ENCODE measurements at places on chromosomes 1 and 21. TPM values are rescaled to one million over a fixed set of nuclear protein-coding genes. Genes with fewer than 3 reads are reported as not detected.

ADGRL4 gene
- 13.0 TPM for polyA plus RNA-seq

LCE1A gene
- not detected for polyA plus RNA-seq

ESPN gene
- polyA plus RNA-seq, result 3.1 TPM

BLACAT1 gene
- 4.1 TPM for polyA plus RNA-seq

FAM78B gene
- 0.91 TPM for polyA plus RNA-seq

HMGCS2 gene
- polyA plus RNA-seq, result 1.0 TPM

GPR161 gene
- polyA plus RNA-seq, result 26.7 TPM

OR2W3 gene
- polyA plus RNA-seq, result 0.24 TPM

DNA sequence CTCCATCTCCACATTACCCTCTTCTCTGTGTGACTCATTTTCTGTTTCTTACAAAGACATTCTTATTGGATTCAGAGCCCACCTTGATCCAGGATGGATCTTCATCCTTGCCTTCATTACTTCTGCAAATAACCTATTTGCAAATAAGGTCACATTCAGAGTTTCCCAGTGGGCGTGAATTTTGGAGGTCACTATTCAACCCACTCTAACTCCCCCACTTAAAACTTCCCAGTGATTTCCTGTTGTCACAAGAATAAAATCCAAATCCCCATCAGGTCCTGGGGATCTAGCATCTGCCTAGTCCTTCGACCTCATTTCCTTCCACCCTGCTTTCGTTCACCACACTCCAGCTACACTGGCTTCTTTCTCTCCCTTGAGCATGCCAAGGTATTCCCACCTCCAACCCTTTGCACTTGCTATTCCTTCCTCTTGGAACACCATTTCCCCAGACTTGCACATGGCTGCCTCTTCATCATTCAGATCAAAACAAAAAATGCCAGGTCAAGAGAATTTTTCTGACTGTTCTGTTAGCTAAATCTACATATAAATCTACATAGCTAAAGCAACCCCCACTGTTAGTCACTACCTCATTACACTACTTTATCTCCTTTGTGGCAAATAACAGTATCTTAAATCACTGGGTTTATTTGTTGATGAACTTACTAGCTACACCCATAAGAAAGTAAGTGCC, 187.2 kb downstream of the TOMM20 start:
- no peak for DNase-seq

- DNase-seq, result peak; percentile 89
Measured at GRCh38 chr1:23558140-23558871, 995 bp downstream of the ID3 start.

- no peak for DNase-seq
Measured at GRCh38 chr21:46375560-46376230, 51.7 kb downstream of the PCNT start.

GRCh38 chr1:2354511-2355372, 36.6 kb downstream of the MORN1 start:
- peak; percentile 65 for DNase-seq

DNA sequence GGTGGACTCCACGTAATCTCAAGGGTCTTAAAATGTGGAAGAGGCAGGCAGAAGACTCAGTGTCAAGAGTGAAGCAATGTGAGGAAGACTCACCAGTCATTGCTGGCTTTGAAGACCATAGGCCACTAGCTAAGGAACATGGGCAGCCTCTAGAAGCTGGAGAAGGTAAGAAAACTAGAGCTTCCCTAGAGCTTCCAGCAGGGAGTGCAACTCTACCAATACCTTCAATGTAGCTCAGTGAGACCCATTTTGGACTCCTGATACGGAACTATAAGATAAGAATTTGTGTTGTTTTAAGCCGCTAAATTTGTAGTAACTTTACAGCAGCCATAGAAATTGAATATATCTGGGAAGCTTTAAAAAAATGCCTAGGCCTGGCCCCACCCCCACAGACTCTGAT, 18.9 kb downstream of the METTL13 start:
- DNase-seq, result no peak

DNA sequence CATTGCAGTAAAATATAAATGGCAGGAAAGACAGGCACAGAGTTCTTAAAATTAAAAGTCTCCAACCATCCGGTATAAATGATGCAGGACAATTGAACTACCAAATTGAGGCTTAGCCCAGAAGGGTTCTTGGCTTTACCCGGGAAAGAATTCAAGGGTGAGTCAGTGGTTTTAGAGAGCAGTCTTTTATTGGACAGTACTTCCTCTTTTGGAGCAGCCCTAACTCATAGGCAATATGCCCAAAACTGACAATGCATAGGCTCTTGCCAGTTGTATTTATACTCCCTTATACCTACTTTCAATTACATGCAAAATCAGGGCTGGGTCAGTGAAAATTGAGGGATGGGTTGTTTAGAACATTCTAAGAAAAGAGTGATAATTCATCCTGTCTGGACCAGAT, 1628.9 kb upstream of the PRMT6 start:
- no peak for DNase-seq

DNA sequence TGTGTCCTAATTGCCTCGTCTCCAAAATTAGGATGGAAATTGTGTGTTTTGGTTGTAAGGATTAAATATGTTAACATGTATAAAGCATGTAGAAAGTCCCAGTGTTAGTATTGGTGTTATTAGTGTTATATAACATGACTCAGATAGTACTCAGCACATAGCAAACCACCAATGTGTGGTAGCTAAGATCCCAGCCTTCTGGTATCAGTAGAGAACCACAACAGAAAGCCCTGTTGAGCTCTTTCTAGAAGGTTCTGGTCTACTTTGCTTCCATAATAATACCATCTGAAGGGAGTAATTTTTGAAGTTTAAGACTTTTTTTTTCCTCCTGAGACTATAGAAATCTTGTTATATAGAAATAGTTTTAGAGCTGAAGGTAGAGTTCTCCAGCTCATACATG, 259.3 kb upstream of the SGIP1 start:
- no peak for DNase-seq

GRCh38 chr1:69120817-69121216, 446.9 kb upstream of the LRRC7 start:
- no peak for DNase-seq

DNA sequence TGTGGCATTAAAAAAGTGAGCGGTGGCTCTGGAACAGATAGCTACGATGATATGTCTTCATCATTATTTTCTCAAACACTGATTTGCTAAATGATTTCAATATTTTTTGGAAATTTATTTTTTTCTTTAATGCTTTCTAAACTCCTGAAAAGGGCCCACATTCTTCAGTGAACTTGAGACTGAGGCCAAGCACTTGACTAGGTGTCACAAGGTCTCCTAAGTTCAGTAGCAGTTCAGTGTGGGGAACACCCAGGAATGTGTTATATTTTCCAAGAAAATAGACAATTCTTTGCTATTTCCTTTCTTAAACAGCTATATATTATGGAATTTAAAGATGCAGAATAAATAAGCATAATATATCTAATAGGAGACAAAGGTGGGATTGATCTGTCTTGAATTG, 850.9 kb downstream of the USP25 start:
- no peak for DNase-seq

DNA sequence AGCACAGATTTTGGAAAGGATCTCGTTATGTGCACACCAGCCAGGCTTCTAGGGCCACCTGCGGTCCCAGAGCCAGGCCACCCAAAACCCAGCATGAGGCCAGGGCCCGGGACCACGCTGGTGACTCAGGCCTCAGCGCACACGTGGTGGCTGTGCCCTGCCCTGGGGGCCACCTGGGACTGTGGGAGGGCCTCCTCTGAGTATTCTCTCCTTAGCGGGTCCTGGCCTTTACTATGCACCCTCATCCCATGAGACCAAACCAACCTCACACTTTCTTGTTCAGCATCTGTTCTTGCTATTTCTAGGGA, 9.9 kb downstream of the WNT9A start:
- DNase-seq, result peak; percentile 44

GRCh38 chr1:194024659-194025058, 838.2 kb upstream of the B3GALT2 start:
- DNase-seq, result no peak

GRCh38 chr1:29090937-29091618, 32.6 kb downstream of the TMEM200B start:
- no peak for DNase-seq

DNA sequence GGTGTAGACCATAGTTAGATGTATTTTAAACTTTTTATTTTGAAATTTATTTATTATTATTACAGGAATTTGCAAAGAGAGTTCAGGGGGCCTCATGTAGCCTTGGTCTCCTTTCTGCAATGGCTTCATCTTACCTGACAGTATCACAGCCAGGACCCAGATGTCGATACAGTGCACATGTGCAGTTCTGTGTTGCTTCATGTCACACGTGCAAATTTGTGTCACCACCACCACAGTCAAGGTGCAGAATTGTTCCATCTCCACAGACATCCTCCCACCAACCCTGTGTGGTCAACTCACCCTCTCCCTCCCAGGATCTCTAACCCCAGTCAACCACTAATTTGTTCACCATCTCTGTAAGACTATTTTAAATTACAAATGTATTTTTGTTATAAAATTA, 184.5 kb downstream of the CAMTA1 start:
- no peak for DNase-seq

DNA sequence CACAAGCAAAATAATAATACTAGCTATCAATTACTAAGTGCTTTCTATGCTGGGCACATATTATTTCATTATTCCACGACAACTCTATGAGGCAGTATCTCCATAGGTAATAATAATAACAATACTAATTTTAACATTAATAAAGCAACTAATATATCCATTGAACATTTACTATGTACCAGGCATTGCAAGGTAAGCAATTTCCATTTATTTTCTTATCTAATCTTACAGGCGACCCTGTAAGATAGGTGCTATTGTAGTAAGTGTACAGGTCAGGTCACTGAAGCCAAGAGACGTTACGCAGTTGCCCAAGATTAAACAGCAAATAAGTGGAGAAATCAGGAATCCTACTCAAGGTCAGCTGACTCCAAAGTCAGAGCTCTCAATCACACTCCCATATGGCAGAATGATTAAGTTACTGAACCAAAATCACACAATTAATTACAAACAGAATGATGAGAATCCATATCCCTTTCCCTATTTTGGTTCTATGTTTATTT, 198.4 kb downstream of the SLC45A1 start:
- DNase-seq, result no peak

DNA sequence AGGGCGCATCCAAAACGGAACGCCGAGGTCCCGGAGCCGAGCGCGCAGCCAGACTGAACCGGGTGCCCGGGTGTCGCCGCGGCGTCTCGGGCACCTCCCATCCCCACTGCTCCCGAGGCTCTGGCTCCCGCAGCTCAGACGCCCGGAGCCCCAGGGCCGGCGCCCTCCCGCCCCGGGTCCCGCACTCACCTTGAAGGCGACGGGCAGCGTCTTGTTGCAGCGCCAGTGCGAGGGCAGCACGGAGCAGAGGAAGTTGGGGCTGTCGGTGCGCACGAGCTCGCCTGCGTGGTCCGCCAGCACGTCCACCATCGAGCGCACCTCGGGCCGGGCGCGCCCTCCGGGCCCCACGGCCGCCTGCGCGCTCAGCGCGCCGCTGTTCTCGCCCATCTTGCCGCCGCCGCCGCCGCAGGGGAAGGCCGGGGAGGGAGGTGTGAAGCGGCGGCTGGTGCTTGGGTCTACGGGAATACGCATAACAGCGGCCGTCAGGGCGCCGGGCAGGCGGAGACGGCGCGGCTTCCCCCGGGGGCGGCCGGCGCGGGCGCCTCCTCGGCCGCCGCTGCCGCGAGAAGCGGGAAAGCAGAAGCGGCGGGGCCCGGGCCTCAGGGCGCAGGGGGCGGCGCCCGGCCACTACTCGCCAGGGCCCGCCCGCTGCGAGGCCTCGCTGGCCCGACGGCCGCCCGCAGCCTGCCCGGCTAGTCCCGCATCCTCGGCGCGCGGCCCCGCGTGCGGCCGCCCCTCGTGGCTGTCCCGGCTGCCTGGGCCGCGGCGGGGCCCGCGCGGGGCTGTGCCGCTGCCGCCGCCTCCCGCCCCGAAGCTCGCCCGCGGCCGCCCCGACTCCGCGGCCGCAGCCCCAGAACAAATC, 447 bp downstream of the RUNX3 start:
- DNase-seq, result peak; percentile 89

DNA sequence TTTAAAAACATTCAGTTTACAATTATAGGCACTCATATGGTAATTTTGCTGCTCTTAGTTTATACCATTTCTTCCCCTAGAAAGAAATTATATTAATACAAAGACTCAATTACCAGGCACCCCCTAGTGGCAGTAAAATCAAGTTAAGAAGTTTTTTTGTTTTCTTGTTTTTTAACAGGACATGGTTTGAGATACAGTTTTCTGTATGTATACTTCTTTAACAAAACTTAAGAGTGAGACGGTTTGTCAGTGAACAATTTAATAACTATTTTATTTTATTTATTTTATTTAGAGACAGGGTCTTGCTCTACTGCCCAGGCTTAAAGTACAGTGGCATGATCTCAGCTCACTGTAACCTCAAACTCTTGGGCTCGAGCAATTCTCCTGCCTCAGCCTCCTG, 224.6 kb downstream of the FAF1 start:
- DNase-seq, result no peak

- no peak for DNase-seq
Measured at GRCh38 chr1:116878804-116879477, 30.8 kb upstream of the PTGFRN start.

DNA sequence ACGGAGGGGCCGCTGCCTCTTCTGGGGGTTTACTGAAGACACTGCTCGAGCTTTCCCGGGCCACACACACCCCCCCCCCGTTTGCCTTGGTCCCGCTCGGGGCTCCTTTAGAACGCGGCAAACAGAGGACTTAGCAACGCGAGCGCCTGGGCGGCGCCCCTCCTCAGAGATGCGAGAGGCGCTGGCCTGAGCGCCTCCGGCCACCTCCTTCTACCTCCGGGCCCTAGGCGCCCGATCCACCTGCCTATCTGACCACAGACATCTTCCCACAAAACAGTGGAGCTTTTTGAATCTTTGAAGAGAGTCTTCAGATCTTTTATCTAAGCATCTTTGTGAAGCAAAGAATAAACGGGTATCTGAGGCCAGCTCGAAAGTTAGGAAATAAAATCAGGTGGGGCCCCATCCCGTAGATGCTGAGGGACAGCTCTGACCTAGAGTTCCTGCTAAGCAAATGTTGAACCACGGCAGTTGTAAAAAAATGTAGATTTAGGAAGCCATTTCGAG, 436 bp upstream of the TTLL7 start:
- DNase-seq, result peak; percentile 58

GRCh38 chr1:230071316-230071715, 4.3 kb downstream of the GALNT2 start:
- no peak for DNase-seq

Measured in left lung (tissue), 14 donors.